ENCODE measurements at places on chromosomes 6 and 20.

GRCh38 chr6:149451376-149452036 is 33.3 kb downstream of the ZC3H12D start:
- no peak for DNase-seq

GRCh38 chr6:52009466-52010140 is 77.8 kb downstream of the PKHD1 start:
- no peak for DNase-seq

DNA sequence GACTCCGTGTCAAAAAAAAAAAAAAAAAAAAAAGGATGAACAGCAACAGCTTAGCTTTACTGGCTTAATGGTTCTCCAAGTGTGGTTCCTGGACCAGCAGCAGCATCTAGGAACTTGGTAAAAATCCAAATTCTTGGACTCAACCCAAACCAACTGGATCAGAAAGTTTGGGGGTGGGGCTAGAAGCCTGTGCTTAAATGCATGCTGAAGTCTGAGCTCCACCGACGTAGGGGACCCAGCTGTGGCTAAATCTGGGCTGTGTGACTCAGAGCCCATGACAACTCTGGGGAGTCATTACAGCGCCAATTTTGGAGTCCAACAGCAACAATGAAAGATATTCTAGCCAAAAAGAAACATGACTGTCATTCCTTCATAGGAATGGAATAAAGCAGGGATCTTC is 13.6 kb upstream of the CHD6 start:
- DNase-seq, result no peak

DNA sequence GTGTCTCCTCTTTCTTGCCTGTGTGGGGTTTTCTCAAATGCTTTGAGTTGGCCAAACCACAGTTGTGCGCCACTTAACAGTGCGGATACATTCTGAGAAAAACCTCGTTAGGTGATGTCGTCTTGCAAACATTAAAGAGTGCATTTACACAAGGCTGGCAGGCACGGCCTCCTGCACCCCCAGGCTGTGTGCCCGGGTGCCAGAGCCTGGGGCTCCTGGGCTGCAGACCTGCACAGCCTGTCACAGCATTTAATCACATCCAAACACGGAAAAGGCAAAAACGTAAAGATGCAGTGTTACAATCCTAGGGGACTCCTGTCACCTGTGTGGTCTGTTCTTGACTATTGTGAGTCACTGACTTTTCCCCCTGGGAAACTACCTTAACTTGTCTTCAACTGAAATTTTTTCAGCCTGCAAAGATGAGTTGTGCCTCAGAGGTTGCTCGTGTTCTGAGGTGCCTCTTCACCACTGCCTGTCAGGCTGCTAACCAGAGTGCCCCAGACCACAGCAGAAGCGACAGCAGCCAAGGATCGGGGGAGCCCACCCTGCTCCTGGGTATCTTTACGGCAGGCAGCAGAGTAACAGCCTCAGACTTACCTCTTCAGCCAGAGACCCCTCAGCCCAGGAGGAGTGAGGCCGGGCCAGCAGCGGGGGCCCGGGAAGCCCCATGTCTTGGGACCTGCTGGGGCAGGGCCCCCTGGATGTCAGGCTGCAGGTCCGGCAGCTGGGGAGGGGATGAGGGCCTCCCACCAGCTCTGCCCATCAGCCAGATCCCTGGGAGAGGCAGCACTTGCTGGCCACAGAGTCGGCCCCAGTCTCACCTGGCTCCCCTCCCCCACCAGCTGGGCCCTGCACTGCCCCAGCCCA is 683 bp upstream of the C20orf204 start:
- DNase-seq, result no peak

- peak; percentile 11 for DNase-seq
Observed at GRCh38 chr6:154569156-154569862, 58.8 kb upstream of the CNKSR3 start.

GRCh38 chr6:122789182-122790027 is at the start of gene SMPDL3A:
Gene SMPDL3A (plus strand): TSS chr6:122789258. CDS start chr6:122789347, 89 bp downstream.
- DNase-seq, result peak; percentile 61

GRCh38 chr6:1708122-1708521 is 98.4 kb downstream of the FOXC1 start:
- no peak for DNase-seq

- no peak for DNase-seq
Observed at GRCh38 chr20:60999250-60999649, 252.8 kb upstream of the CDH4 start.

- no peak for DNase-seq
Observed at GRCh38 chr6:156598071-156598854, 178.9 kb upstream of the ARID1B start.

GRCh38 chr6:44800784-44801592 is 413.5 kb downstream of the CDC5L start:
- DNase-seq, result no peak

GRCh38 chr6:14810021-14810420 is 435.8 kb upstream of the JARID2 start:
- no peak for DNase-seq

DNA sequence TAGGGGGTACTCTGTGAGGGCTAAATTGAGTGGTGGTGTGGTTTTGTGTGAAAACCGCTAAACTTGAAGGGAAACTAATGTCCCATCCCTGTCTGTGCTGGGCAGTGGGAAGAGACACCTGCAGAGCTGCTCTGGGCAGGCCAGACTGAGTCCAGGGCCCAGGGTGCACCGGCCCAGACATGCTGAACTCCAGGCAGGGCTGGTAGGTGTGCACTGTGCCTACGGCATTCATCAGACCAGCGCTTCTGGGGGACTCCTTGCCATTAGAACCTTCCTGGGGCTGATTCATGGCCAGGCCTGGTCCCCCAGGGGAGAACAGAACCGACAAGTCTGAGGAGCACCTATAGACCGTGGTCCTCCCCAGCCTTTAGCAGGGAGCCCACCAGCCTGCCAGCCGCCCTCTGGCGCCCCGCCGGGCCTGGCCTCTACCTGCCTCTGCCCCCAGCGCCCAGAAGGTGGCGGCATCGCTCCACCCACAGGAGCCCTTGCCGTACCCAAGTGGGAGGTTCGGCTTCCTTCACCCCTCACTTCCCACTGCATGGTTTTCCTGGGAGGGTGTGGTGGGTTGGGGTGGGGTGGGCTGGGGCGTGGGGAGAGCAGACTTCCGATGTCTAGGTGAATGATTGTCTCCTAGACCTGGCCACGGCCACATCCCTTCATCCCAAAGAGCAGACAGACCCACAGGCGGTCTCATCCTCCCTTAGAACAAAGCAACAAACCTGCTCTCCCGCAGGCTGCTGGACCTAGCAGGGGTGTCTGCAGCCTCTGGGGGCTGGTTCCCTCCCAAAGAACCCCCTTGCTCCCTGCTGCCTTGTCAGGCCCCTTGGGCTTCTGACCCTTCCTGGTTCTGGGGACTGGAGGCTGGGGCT is 15.5 kb downstream of the CCDC167 start:
- DNase-seq, result peak; percentile 10

DNA sequence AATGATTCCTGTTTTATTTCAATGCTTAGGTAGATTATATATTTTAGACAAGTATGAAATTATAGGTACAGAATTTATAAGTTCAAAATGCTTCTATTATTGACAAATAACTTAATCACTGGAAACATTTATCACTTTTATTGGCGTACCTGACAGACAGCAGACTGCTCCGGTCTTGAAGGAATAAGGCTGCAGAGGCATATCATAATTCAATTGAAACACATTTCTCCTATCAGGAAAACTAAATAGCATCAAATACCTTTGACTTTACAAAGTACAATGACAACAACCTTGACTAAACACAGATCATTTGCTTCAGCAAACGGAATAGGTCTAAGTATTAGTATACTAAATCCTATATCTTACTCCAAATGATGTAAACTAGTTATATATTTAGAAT is 91.3 kb downstream of the GRIK2 start:
- no peak for DNase-seq

DNA sequence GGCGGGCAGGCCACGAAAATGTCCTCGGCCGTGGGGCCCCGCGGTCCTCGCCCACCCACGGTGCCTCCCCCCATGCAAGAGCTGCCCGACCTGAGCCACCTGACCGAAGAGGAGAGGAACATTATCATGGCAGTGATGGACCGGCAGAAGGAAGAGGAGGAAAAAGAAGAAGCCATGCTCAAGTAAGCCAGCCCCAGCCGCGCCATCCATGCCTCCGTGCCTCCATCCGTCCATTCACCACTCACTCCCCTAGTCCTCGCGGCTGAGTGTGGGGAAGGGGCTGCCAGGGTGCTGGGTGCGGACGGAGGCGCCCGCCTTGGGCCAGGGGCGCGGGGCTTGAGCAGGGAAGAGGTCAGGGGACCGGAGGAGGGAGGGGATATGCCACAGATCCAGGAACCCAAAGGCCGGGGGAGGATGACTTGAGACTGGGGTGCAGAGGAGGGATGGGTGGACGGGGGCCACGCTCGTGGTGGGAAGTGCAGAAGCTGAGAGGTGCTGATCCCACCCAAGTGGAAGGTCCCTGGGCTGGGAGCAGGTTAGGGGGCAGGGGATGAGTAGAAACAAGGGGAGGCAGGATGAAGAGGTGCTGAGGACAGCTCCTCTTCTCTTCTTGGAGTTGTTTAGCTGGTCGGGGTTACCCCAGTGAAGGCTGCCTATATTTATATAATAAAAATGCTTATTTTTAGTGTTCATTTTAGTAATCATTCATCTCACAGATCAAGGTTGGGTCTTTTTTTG is 825 bp downstream of the RIMS1 start:
- no peak for DNase-seq

- DNase-seq, result no peak
Observed at GRCh38 chr6:125668071-125668470, 81.4 kb upstream of the HEY2 start.

DNA sequence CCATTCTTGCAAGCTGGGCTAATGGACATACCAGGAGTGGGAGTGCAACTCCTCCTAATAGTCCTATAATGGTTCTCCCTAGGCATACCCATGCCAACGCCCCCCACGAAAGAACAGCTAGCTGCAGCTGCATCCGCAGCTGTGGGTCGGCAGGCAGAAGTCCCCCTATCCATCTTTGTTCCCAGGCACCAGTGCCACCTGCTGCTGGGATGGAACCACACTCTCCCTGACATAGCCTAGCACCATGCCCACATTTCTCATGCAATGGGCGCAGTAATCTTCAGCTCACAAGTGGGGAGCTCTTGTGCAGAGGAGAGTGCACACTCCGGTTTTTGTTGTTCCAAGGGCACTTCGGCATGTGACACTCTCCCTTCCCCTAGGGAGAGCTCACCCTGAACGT is 567.8 kb downstream of the GRIK2 start:
- no peak for DNase-seq

GRCh38 chr6:149503276-149503675 is 18.5 kb upstream of the ZC3H12D start:
- DNase-seq, result no peak

- peak; percentile 22 for DNase-seq
Observed at GRCh38 chr6:4308364-4308763, 173.0 kb upstream of the ECI2 start.

DNA sequence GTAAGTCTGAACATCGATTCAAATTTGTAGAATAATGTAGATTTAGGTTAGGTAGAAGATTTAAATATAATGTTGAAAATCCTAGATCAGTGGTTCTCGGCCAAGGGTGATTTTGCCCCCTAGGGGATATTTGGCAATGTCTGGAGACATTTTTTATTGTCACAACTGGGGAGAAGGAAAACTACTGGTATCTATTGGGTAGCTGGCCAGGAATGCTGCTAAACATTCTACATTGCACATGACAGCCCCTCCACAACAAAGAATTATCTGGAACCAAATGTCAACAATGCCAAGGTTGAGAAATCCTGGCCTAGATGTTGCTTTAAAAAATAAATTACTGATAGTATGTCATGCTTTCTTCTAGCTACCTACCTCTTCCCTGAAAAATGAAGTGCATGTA is 76.1 kb downstream of the HIVEP2 start:
- DNase-seq, result no peak

DNA sequence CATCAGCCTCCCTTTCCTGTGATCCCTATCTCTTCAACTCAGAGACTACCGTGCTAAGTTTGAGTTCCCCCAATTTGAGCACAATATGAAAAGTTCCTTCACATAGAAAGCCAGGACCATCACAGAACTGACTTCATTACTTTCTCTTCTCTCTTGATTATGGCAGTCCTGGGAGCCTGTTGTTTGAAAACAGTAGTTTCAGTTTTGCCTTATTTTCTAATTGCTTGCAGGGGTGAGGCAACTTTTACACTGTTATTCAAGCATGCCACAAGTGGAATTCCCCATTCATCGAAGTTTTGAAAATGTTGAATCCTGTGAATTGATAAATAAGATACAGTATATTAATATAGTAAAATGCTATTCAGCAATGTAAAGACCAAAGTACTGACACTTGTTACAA is 569.7 kb upstream of the MARCKS start:
- no peak for DNase-seq

GRCh38 chr6:26307850-26308249 is 57.1 kb upstream of the BTN3A2 start:
- no peak for DNase-seq

GRCh38 chr20:16808796-16809195 is 60.6 kb downstream of the OTOR start:
- no peak for DNase-seq

DNA sequence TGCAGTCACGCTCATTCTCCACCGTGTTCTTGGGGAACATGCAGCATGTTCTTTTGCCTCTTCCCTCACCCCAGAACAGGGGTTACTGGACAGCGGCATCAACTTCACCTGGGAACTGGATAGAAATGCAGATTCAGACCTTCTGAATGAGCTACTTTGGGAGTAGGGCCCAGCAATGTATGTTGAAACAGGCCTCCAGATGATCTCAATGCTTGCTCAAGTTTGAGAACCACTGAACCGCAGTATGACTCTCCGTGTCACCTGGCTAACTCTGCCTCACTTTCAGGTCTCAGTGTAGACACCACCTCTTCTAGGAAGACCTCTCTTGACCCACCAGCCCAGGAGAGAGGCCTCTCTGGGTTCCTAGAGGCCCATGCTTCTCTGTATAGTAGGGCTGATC is 4.9 kb downstream of the TRIB3 start:
- no peak for DNase-seq

GRCh38 chr6:82270881-82271635 is 23.5 kb upstream of the IBTK start:
- DNase-seq, result peak; percentile 10

DNA sequence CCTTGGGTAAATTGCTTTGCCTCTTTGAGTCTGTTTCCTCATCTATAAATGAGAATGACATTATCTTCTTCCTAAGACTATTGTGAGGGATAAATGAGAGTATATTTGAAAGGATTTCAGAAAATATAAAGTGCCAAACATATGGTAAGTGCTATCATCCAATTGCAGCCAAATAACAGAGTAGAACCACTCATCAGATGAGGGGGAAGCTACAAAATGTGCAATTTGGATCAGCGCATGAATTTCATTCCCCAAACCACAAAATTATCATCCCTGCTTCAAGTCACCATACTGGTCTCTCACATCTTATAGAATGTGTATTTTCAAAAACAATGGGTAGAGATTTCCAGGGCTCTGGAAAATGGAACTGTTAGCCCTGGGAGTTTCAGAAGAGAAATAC is 158.5 kb downstream of the ARHGAP18 start:
- DNase-seq, result no peak

DNA sequence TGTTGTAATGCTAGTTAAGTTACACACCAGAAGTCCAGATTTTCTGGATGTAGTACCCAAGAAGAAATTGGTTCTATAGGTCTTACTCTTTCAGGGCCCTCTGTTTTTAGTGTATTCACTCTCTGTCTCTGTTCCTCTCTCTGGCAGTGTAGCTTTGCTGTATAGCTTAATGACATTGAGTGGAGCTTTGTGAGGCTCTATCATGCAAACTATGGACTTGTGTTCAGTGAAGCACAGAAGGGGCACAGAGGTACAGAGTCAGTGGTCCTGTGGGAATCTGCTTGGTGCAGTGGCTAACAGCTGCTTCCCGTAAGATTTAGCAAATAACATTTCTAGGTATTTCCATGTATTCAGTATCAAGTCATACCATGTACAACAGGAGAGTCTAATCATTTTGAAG is 26.1 kb downstream of the NKX2-4 start:
- DNase-seq, result no peak

GRCh38 chr6:31008165-31008564 is 2.1 kb upstream of the MUC22 start:
- no peak for DNase-seq

Measured in inflammatory macrophage treated with lipopolysaccharide for 1 hour (primary cell).